ENCODE measurements at places on chromosomes 13 and 19. TPM values are rescaled to one million over a fixed set of nuclear protein-coding genes. Genes with fewer than 3 reads are reported as not detected.

PSG7 gene
- total RNA-seq = not detected

ONECUT3 gene
- total RNA-seq = not detected

NLRP7 gene
- total RNA-seq = 0.49 TPM

IQCN gene
- 1.5 TPM for total RNA-seq

ZNF681 gene
- total RNA-seq = 1.2 TPM

SUPT5H gene
- total RNA-seq = 171 TPM

FOXA3 gene
- total RNA-seq = 19.0 TPM

PSG6 gene
- not detected for total RNA-seq

STARD13 gene
- 12.9 TPM for total RNA-seq

CLDN10 gene
- total RNA-seq = not detected

NLRP11 gene
- 0.26 TPM for total RNA-seq

SYCN gene
- not detected for total RNA-seq

- no peaks in the 10 kb centered on the region for H3K27me3 ChIP-seq
- H3K4me3 ChIP-seq = no peak overlapping the region
- H3K27ac ChIP-seq = no peak overlapping the region
- DNase-seq = no peak
Measured at GRCh38 chr13:23725922-23726321, 155.7 kb downstream of the TNFRSF19 start.

GRCh38 chr19:40687525-40688016, 2.9 kb downstream of the NUMBL start:
- H3K4me1 ChIP-seq = peaks cover 24% of the 10 kb centered on the region
- DNase-seq = no peak
- no peak overlapping the region for H3K4me3 ChIP-seq
- H3K36me3 ChIP-seq = no peaks in the 10 kb centered on the region
- H3K27ac ChIP-seq = no peak overlapping the region

- no peaks in the 10 kb centered on the region for H3K4me1 ChIP-seq
- no peaks in the 10 kb centered on the region for H3K36me3 ChIP-seq
- no peak overlapping the region for H3K4me3 ChIP-seq
- no peak for DNase-seq
- no peak overlapping the region for H3K27ac ChIP-seq
Measured at GRCh38 chr13:59363313-59363712, 800.4 kb downstream of the DIAPH3 start.

GRCh38 chr19:13120031-13120430, 2.0 kb downstream of the NACC1 start:
- H3K27ac ChIP-seq = no peak overlapping the region
- no peak for DNase-seq
- H3K36me3 ChIP-seq = peaks cover 3% of the 10 kb centered on the region
- no peaks in the 10 kb centered on the region for H3K4me1 ChIP-seq
- no peaks in the 10 kb centered on the region for H3K27me3 ChIP-seq

DNA sequence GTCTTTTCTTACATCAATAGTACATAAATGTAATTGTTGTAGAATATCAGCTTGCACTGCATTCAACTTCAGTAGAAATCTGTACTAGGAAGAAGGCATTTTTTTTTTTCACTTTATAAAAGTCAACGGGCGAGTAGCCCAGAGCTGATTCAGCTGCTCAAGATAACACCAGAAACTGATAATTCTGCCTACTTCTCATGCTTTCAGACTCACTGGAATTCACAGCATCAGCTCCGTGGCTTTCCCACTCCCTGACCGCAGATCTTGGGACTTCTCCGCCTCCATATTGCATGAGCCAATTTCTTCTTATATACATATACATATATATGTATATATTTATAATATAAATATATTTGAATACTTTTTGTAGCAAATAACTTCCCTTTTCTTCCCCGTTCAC, 263.1 kb upstream of the RXFP2 start:
- H3K4me1 ChIP-seq = no peaks in the 10 kb centered on the region
- H3K4me3 ChIP-seq = no peak overlapping the region
- H3K27me3 ChIP-seq = no peaks in the 10 kb centered on the region

DNA sequence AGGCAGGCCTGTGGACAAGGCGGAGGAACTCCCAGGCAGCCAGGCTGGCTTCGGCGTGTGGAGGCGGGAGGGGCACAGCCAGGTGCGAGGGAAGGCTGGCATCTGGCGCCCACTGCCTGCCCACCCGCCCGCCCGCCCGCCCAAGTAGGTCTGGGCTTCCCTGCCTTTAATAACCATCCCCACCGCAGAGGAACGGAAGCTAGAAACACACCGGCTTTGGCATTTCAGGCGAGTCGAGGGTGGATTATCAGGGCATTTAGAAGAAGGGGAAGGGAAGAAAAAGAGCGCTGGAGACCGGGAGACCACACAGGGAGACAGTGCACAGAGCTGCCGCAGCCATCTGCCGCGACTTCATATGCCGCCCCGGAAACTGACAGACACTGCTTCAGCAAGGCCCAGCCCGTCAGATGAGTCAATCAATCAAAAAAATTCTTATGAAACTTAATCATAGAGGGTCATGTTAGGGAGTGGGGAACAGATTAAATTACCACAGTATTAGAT, 199.7 kb downstream of the TSHZ3 start:
- no peaks in the 10 kb centered on the region for H3K4me1 ChIP-seq
- H3K4me3 ChIP-seq = no peak overlapping the region
- no peak for DNase-seq

DNA sequence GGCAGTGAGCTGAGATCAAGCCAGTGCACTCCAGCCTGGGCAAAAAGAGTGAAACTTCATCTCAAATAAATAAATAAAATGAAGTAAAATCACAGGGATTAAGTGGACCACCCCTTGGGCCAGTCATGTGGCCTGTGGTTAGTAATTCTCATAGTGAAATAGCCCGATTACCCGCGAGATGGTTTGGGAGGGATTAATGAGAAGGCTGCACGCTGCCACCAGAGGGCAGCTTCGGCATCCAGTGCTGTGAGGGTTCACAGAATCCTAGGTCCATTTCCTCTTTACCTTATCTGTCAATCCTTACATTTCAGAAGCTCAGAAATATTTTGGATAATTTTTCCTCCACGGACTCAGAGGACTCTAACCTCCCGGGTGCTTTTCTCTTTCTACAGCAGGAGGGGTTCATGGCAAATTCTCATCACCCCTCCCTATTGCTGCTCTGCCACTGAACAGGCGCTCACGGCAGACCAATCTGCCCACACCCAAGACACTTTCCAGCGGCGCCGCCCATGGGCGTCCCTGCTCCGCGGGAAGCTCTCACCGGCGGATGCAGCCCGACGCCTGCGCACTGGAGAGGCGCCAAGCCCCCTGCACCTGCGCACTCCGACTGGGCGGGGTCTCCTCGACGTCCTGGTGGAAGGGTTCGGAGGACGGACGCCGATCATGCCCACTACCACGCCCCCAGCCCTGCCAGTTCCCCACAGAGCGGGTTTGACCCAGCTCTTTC, 11.0 kb downstream of the ZNF835 start:
- H3K27ac ChIP-seq = no peak overlapping the region
- no peak overlapping the region for H3K4me3 ChIP-seq
- DNase-seq = no peak
- H3K36me3 ChIP-seq = no peaks in the 10 kb centered on the region
- no peaks in the 10 kb centered on the region for H3K4me1 ChIP-seq
- H3K27me3 ChIP-seq = no peaks in the 10 kb centered on the region

DNA sequence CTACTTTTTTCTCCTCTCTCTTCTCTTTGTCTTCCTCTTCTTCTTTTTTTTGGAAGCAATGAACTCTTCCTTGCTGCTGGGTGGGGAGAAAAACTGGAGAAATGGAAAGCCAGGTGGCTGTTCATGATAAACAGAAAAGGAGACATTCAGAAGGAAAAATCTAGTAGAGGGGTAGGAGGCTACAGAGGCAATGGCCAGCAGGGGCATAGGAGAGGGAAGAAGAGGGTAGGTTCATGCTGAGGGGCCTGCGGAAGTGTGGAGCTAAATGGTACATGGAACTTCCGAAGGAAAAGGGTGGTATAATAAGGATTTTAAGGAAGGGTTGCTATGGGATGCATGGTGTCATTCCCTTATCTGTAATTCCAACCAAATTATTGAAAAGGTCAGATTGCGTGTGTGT, 17.5 kb upstream of the HS6ST3 start:
- no peaks in the 10 kb centered on the region for H3K27me3 ChIP-seq
- no peaks in the 10 kb centered on the region for H3K36me3 ChIP-seq
- H3K4me1 ChIP-seq = no peaks in the 10 kb centered on the region
- no peak for DNase-seq

- DNase-seq = no peak
- H3K36me3 ChIP-seq = peaks cover 6% of the 10 kb centered on the region
- H3K4me1 ChIP-seq = peaks cover 13% of the 10 kb centered on the region
- H3K4me3 ChIP-seq = no peak overlapping the region
- H3K27ac ChIP-seq = no peak overlapping the region
Measured at GRCh38 chr13:112510987-112511685, 76.8 kb downstream of the TUBGCP3 start.

DNA sequence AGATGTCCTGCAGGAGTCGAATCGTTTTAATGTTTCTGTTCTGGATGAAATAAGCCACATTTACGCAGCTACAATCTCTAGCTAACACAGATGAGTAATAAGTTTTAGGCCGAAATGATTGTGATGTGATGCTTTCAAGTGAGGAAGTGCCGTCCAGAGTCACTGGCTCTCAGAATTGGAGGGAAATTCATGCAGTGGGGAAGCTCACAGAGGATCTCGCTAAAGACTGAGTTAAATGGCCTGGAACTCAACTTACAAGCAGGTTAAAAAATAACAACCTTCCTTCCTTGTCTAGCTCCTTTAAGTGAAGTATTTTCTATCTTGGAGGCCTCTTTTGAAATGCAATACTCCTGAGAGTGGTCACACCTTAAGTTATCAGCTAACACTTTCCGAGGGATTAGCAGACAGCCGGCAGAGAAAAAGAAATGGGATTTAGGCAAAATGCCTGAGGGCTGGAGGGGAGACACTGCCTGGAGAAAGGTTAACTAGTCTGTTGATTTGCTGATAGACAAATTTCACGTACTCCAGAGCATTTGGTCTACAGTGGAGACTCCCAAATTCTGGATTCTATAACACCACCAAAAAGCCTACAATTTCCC, 74.2 kb downstream of the IRS2 start:
- H3K36me3 ChIP-seq = no peaks in the 10 kb centered on the region
- DNase-seq = peak; percentile 46
- no peak overlapping the region for H3K4me3 ChIP-seq
- H3K27me3 ChIP-seq = no peaks in the 10 kb centered on the region
- H3K27ac ChIP-seq = no peak overlapping the region

DNA sequence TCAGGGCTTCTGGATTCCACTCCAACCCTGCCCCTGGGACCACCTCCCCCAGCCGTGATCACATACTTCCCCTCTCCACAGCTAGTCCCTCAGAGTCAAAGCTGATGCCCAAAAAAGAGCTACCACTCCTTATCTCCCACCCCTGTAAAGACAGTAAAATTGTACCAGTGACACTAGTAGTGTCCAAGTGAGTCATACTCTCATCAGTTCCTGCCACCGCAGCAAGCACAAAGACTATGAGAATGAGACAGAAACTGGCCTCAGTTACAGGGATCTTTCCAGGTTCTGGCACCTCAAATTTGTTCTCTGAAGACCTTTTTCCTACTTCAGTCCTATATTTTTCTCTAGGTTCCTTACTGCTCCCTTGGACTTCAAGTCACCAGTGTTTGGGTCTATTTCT, 144.2 kb downstream of the SPRY2 start:
- peaks cover 5% of the 10 kb centered on the region for H3K4me1 ChIP-seq
- H3K4me3 ChIP-seq = no peak overlapping the region
- H3K27ac ChIP-seq = no peak overlapping the region
- no peaks in the 10 kb centered on the region for H3K36me3 ChIP-seq
- H3K27me3 ChIP-seq = no peaks in the 10 kb centered on the region

- H3K4me3 ChIP-seq = no peak overlapping the region
- H3K36me3 ChIP-seq = no peaks in the 10 kb centered on the region
- H3K4me1 ChIP-seq = peaks cover 4% of the 10 kb centered on the region
- H3K27ac ChIP-seq = no peak overlapping the region
Measured at GRCh38 chr13:51130348-51130747, 19.3 kb upstream of the C13orf42 start.

GRCh38 chr13:56066321-56066720, 1074.4 kb upstream of the PRR20A start:
- no peaks in the 10 kb centered on the region for H3K27me3 ChIP-seq
- H3K36me3 ChIP-seq = no peaks in the 10 kb centered on the region
- no peak for DNase-seq
- no peaks in the 10 kb centered on the region for H3K4me1 ChIP-seq

DNA sequence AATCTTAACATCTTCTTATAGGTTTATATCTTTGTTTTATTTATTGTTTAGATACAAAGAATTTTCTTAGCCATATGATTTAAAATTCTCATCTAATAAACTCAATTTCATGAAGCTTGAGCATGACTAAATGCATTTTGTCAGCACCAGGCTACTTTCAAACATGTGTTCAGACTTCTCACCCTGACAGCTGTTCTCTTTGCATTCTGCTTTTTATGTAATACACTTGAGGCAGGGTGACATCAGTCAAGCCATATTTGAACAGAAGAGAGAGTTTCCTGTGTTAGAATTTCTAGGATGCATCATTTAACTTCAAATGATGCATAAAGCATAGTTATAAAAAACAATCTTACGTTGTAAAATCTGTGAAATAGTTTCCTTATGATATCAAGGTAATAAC, 1295.1 kb upstream of the PCDH20 start:
- H3K27me3 ChIP-seq = no peaks in the 10 kb centered on the region
- DNase-seq = no peak
- H3K27ac ChIP-seq = no peak overlapping the region

- no peak overlapping the region for H3K4me3 ChIP-seq
- DNase-seq = no peak
Measured at GRCh38 chr13:43268632-43269031, 245.2 kb downstream of the DNAJC15 start.

DNA sequence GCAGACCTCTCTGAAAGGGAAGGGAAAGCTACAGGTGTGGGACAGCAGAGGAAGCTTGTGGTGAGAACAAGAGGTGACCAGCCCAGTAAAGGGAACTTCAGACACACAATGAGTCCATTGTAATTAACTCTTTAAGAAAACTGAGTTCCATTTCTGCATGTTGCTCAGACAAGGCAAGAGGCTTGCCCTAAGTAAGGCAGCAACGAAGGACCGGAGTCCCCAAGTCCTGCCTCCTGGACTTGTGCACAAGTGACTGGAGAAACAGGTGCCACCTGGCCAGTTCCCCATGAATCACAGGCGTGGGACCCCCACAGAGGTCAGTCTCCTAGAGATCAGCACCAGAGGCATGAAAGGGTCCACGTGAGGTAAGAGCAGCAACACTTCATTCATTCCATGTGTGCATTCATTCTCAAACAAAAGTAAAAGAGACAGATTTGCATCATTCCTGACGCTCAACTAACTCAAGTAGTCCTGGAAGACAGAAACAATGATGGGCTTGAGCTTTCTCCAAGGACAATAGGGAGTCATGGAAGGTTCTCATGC, 14.7 kb upstream of the SIGLEC6 start:
- H3K4me1 ChIP-seq = peaks cover 29% of the 10 kb centered on the region
- no peak overlapping the region for H3K27ac ChIP-seq
- H3K36me3 ChIP-seq = no peaks in the 10 kb centered on the region
- H3K4me3 ChIP-seq = no peak overlapping the region
- no peak for DNase-seq

GRCh38 chr13:41402691-41403511, 54.4 kb upstream of the RGCC start:
- H3K36me3 ChIP-seq = no peaks in the 10 kb centered on the region
- no peaks in the 10 kb centered on the region for H3K4me1 ChIP-seq
